ENCODE measurements at places on chromosomes 5 and 9.

DNA sequence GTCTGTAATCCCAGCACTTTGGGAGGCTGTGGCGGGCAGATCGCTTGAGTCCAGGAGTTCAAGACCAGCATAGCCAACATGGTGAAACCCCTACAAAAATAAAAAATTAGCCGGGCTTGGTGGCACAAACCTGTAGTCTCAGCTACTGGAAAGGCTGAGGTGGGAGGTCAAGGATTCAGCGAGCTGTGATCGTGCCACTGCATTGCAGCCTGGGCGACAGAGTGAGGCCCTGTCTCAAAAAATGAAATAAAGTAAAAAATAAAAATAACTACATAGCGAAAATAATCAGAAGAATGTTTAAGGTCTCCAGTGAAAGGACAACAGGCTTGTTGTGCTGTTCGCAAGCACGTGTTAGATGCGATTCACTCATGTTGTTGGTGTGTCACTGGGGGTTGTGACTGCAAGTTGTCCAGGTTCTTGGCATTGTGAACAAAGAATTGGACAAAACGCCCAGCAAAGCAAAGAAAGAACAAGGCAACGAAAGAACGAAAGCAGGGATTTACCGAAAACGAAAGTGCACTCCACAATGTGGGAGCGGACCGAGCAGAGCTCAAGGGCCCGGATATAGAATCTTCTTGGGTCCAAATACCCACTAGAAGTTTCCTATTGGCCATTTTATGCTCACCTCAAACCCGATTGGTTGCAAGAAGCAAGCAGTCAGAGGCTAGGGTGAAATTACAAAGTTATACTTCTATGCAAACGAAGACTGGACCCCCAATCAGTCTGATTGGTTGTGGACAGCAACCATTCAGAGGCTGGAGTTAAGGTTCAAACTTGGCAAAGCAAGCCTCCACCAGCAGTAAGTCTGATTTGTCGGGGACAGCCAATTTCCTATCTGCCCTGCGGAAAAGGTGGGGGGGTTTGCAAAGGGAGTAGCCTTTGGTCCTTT is 844 bp upstream of the MCCC2 start:
- no peak for DNase-seq

DNA sequence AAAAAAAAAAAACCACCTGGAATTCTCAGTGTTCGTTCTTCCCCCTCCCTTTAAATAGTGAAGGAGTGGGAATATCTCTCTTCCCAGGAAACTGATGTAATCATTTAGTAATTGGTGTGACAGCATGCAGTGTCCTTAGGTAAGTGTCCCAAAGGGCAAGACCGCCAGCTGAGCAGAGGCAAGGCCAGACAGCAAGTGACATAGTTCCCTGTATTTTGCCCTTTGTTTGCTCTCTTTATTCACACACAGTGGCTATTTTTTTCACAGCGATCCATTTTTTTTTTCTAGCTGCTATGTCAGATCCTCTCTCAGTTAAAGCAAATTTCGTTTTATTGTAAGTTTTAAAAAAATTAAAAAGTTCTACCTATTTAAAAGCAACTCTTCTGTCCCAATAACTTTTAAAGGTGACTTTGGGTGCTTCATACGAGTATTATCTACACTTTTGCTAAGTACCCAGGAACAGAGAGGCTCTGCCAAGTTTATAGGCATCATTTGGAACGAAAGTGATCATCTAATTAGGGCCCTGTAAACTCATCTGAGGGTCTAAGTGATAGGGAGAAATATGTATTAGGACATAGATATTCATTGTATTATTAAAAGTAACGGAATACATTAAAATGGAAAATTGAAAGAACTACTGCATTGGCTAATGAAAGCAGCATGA is 98.2 kb upstream of the ALDH1A1 start:
- no peak for DNase-seq

DNA sequence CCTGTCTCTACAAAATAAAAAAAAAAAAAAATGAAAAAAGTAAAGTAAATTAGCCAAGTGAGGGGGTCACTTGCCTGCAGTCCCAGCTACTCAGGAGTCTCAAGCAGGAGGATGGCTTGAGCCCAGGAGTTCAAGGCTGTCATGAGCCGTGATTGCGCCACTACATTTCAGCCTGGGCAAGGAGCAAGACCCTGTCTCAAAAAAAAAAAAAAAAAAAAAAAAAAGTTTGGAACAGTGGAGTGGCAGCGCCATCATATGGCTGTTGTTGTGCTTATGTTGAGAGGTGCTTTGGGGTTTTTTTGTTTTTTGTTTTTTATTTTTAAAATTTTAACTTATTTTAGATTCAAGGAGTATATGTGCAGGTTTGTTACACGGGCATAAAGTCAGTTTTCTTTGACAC is 3.6 kb downstream of the BRIX1 start:
- DNase-seq, result no peak

DNA sequence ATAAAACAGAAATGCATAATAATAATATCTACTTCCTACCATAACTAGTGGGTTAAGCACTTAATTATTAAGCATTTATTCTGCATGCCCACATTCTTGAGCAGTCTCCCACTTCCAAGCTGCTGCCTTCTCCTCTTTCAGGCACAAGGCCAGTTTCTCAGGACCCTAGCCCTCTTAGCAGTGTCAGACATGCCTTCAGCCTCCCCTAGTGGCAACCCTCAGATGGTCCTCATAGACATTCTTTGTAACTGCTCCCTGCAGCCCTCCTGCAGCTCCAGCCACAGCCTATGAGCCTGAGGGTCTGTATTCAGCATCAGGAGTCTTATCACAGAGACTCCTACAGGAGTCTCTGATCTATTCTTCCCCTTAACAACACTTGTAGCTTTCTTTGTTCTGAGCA is 3.9 kb downstream of the IL9 start:
- DNase-seq, result no peak

GRCh38 chr5:107514305-107514704 is 156.4 kb downstream of the EFNA5 start:
- no peak for DNase-seq

DNA sequence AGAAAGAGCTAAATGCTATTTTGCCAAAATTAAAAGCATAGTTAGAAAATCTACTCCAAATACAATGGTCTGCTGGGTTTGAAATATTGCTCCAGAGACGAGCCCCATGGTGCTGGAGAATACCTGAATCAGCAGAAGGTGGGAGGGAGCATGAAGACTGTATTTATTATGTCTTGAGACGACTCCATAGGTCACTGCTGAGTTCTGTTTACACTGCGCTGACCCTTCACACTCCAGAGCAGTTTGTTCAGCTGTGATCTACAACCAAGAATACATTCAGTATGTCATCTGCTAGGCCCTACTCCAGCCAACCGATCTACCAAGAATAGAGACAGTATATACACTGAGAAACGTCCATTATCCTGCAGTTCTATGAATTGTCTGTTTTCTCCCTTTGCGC is 150.5 kb downstream of the TLE1 start:
- no peak for DNase-seq

DNA sequence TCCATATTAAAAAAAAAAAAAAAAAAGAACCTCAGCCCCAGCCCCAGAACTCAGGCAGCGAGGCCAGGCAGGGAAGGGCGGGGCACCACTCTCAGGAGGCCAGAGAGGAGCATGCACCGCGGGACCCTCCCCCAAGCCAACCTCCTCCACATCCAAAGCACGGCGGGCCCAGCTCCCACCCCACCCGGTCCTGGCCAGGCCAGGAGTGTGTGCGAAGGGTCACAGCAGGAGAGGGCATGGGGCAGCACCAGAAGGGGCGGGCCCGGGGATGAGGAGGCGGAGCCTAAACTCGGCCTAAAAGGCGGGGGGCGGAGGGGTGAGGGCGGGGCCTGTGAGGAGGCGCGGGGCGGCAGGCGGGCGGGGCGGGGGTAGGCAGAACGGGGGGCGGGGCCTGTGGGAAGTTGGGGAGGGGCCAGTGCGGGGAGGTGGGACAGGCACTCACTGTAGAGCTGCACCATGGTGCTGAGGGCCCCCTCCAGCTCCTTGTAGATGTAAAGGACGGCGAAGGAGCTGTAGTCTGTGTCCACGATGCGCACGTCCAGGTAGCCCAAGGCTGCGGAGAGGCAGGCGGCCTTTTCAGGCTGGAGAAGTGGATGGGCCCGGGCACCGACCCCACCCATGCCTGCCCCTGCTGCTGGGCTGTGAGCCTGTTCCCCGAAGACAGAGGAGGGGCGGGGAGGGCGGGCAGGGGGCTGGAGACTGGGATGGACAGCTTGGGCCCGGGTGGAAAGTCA is 1.2 kb downstream of the LCN15 start:
- no peak for DNase-seq

DNA sequence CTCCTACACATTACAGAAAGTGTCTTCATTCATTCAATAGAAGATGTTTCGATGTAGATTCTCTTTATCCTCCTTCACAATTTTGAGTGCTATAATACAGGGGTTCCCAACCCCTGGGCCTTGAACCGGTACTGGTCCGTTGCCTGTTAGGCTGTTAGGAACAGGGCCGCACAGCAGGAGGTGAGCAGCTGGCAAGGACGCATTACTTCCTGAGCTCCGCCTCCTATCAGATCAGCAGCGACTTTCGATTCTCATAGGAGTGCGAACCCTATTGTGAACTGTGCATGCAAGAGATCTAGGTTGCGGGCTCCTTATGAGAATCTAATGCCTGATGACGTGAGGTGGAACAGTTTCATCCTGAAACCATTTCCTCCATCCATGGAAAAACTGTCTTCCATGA is 153.0 kb upstream of the SMC2 start:
- no peak for DNase-seq

GRCh38 chr9:136054146-136054545 is 40.9 kb downstream of the NACC2 start:
- no peak for DNase-seq

DNA sequence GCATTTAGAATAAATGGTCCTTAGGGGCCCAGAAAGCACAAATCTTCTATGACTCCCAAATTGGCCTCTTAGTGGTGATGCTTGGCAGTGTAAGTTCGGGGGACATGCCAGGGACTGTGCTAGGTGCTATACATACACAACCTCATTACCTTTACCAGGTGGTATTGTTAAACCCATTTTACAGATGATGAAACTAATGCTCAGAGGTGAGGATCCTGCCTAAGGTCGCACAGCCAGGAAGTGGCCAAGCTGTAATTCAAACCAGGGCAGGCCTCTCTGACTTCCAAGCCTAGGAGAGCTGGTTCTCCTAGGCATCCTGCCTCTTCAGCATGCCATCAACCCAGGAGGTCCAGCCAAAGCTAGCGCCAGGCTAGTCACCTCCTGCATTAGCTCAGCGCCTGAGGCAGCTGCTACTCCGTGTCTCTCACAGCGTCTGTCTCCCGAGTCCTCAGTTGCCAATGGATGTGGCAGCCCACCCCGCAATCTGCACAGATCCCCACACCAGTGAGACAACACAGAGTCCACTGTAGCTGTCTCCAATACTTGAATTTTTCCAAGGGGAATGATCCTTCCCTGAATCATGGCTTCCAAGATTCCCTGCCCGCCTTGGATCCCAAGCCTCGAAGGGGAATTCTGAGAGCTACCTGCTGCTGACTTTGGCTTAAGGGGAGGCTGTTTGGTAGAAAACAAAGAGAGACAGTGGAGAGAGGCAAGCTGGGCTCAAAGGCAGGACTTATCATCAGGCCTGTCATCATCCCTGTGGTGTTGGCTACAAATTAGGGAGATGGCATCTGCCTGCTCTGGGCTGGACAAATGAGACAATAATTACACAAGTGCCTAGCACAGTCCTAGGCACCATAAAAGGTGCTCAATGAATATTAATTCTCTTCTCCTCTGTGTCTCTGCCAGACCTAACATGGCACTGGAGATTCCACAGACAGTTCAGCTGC is 52.6 kb downstream of the CRB2 start:
- DNase-seq, result no peak

- no peak for DNase-seq
Observed at GRCh38 chr5:170913573-170913972, 51.8 kb downstream of the RANBP17 start.

DNA sequence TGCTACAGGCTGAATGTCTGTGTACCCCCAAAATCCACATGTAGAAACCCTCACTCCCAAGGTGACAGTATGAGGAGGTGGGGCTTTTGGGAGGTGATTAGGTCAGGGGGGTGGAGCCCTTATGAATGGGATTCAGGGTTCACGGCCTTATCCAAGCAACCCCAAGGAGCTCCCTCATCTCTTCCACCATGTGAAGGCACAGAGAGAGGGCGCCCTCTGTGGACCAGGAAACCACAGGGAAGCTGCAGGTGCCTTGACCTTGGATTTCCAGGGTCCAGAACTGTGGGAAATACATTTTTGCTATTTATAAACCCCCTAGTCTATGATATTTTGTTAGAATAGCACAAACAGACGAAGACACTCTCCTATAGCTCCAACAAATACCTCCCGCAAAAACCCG is 53.6 kb upstream of the IRX2 start:
- DNase-seq, result no peak

DNA sequence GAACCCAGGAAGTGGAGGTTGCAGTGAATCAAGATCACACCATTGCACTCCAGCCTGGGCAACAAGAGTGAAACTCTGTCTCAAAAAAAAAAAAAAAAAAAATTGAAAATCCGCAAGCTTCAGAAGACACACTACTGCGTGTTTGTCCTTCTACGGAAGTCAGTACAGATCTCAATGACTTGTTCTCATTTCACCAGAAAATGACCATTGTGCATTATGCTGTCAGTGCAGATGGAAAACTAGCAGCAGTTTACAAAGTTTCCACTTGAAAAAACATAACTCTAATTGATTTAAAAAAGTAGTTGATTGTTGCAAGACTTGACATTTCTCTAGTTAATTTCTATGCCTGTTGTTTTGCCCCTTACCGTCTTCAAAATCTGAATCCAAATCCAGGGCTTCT is 298.0 kb upstream of the DMRT1 start:
- DNase-seq, result no peak

- DNase-seq, result no peak
Observed at GRCh38 chr5:116076496-116076895, 8.3 kb upstream of the COMMD10 start.

DNA sequence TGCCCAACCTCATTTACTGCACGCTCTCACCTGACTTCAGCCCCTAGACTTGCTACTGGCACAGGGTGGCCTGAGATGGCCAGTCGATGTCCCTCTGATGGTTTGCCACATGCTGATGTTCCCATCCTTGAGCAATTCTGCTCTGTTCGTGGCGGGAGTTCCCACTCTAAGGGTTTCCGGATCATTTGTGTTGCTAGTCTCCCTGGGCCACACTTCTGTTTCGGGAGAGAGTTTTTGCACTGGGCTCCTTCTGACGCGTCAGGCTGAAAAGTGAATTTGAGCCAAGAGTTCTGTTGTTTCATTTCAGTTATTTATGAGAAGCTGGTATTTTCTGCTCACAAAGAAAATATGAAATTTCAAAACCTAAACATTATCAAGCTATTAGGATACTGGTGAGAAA is 597.7 kb downstream of the BNC2 start:
- no peak for DNase-seq

- DNase-seq, result no peak
Observed at GRCh38 chr5:107634981-107635848, 35.5 kb downstream of the EFNA5 start.
